ENCODE measurements at places on chromosomes 6 and 20.

DNA sequence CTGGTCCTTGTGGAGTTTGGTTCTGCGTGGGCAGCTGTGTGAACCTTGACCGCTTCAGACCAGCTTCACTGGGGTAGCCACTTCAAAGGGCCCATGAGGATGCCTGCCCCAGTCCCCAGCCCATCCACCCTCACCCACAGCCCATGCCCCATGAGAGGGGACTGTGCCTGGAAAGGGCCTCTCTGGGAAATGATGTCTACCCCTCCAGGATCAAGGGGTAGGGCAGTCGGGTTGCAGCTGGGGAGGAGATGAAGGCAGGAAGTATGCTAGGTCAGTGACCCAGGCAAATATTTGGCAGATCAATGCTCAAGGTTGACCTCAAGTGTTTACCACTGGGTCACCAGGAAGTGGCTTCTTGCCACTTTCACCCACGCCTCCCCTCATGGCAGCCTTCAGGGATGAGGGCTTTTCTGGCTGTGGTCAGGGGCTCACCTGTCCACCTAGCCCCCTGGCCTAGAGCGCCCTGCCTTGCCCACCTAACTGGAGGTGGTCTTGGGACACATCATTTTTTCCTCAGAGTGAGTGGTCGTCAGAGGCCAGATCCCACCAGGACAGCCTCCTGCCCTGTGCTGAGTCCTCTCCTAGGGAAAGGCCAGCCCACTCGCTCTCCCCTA is 109.5 kb downstream of the SNX5 start:
- DNase-seq: peak; percentile 60

DNA sequence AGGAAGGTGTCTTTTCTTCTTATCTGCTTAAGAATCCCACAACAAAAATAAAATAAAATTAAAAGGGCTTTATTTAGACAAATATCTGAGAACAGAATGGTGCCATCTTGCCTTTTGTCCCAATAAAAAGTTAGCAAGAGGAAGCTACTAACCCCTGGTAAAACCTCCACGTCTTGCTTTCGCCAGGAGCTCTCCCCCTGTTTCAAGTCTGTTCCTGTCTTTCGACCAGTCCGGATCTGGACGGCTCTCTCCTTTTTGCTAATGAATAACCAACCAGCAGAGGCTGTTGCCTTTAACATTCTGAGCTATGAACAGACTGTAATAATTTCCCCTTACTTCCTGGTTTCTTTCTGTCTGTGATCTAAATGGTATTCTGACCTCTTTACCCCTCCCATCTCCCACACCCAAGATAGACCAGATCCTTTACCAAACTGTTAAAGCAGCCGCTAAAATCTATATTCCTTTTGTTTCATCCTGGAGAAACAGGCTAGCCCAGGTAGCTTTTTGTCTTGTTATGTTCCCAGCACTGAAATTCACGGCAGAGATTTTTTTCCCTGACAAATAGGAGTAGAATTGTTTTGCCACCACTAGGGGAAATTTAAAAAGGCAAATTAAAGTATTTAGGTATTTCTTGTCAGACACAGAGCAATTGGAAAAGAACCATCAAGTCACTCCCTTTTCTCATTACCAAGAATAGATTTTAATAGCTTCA is at the start of gene FRK:
Gene FRK, minus strand, starts transcription at position 320 of the 712 bp plus-strand sequence. CDS start 580 bp downstream, outside the sequence.
- no peak for DNase-seq

DNA sequence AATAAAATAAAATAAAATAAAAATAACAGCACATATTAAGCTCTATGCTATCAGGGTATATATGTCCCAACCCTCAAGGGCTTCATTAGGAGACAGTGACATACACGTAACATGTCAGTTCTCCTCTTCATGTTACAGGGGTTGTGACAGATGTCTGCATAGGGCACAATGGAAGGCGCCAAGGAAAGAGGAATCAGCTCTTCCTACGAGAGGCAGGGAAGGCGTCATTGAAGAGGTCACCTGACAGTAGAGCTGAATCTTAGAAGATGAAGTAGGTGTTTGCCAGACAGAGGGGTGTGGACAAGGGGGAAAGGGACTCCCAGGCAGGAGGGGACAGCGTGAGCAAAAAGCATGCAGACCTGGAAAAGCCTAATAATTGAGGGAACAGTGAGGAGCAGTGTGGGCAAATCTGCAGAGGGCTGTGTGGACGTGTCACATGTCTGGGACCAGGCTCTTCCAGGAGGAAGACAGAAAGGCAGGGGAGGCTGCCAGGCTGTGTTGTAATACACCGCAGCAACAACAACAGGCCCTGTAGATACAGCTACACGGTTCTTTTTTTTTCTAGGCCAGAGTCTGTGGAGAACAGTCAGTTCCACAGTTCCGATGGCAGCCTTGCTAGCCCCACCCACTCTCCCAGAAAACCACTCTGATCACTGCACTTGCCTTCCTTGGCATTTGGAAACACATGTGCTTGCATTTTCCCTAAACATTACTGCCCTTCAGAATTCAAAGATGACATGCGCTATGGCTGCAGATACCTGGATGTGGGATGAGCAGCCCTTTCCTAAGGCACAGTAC is 2.5 kb upstream of the FKBP5 start:
- no peak for DNase-seq

GRCh38 chr6:157276731-157277130 is 46.6 kb downstream of the TMEM242 start:
- no peak for DNase-seq

DNA sequence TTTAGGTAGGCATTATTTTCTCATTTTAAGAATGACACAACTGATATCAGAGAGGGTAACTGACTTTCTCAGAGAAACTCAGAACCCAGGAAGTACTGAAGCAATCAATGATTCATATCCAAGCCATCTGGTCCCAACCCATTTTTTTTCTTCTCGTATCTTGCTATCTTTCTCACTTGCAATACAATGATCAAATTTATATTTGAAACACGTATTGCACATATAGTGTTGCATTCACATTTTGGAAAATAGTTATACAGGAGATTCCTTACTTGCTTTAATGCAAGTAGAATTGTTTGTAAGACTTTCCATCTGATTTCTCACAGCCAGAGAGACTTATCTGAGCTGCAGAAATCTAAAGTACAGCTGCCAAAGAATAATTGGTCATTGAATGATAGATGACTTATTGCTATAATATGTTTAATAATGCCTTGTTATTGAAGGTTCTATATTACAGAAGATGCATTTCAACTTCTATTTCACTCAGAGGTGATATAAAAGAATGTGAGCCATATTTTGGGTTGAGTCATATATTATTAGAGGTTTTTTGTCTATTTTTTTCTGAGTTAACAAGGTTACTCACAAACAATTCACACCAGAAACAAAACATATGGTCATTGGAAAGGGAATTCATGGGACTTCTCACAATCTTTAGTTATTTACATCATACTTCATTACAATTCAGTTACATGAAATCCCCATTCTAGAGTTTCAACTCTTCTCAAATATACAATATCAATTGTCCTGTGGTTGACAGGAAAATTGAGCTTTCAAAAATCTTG is 337.5 kb upstream of the CITED2 start:
- DNase-seq: no peak

GRCh38 chr20:18815194-18815942 is 1.8 kb downstream of the SCP2D1 start:
- no peak for DNase-seq

DNA sequence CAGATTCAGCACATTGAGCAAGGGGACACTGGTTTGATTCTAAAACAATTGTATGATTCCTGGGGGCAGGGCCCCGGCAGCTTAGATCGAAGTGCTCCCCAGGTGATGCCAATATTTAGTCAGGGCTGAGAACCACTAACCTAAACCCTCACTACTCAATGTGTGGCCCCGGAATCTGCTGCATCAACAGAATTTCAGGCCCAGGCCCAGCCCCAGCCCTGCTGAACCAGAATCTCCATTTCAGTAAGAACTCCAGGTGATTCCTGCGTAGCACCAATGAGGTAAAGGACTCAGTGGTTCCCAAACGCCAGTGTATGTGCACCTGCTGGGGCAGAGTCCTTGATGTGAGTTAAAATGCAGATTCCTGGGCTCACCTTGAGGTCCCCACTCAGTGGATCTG is 152.8 kb upstream of the KCNG1 start:
- no peak for DNase-seq

DNA sequence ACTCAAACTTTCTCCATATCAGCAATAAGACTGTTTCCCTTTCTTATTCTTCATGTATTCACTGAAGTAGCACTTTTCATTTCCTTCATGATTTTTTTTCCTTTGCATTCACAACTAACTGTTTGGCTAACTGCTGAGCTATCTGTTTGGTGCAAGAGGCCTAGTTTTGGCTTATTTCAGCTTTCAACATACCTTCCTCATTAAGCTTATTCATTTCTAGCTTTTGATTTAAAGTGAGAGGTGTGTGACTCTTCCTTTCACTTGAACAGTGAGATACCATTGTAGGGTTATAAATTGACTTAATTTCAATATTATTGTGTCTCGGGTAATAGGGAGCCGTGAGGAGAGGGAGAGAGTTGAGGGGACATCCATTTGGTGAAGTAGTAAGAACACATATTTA is 262.0 kb upstream of the PREP start:
- DNase-seq: no peak

DNA sequence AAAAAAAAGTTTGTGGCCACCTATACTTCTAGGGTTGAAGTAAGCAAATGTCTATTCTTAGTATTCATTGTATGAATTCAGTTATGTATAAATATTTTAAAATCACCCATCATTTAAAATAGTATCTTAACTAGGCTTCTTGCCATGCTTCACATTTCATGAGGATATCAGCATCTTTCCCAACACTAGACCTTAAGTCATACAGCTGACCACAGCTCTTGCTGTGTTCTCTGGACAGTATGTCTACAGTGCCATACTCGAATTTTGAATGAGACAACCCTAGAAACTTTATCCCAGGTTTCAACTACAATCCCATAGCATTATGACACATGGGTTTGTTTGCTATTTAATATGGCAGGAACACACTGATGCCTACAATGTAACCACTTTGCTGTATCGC is 5.2 kb downstream of the TXNDC5 start:
- DNase-seq: no peak

DNA sequence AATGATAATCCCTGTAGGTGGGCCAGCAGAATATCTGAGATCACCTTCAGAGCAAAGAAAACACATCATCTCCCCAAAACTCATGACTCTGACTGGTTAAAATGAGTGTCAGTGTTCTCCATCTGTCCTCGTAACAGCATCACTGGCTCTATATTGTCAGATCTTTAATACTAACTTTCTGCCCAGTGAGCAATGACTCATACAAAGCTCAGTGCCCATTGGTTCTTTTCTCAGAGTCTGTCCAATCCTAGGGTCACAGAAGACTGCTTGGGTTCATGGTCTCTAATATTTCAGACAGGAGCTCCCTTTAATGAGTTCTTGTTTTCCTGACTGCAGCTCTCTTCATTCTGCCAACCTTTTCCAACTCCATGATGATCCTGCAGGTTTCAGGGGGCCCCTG is 36.4 kb downstream of the HLA-DPB1 start:
- peak; percentile 49 for DNase-seq

All from activated CD8-positive, alpha-beta memory T cell treated with anti-CD3 and anti-CD28 coated beads, Interleukin-2, amount 10 ng/mL, durations not matched to agents 7 days and 5 days (primary cell).